ENCODE measurements at places on chromosomes 1 and 21.

- no peak for DNase-seq
Observed at GRCh38 chr1:222048094-222048595, 306.3 kb upstream of the DUSP10 start.

- DNase-seq: no peak
Observed at GRCh38 chr1:112614460-112615065, 4.4 kb downstream of the ST7L start.

DNA sequence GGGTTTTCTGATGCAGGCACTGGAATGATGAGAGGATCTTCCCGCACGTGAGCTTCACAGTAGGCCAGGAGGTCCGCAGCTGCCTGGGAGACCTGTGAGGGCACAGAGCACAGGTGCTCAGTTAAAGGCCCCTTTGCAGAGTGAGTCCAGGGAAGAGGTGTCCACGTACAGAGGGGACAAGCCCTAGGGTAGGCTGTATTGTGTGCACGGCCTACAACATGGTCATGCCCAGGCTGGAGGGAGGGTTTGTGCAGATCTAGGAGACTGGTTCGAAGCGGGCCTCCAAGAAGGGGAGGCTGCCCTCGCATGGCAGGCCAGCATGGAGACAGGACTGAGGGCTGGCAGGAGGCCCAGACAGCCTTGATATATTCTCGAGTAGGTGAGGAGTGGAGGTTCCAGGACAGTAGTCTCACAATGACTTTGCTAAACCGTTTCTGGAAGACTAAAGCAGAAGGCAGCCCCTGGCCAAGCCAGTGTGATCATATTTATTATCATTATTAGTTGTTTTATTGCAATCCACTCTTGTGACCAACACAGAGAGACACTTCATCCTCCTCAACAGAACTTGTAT lies 48.0 kb upstream of the B3GALNT2 start:
- no peak for DNase-seq

DNA sequence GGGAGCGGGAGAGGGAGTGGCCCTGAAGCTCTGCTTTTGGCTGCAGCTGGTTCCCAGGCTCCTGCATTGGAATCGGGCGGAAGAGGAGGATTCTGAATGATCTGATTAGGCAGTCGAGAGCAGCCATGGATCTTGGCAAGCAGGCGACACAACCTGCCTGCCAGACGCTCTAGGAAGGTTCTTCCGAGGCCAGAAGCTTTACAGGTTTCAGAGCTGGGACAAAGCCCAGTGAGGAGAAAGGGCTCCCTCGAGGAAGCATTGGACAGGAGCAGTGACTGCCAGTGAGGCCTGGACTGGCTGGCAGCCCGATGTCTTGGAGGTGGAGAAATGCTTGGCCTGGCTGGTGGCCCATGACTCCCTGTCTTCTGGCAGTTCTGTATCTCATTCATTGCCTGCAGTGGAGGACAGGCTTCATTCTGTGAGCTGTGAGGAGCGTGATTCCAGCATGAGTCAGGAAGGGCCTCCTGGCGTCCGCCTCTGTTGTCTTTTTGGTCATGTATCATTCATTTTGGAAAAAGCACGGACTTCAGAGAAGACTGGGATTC lies 132.7 kb upstream of the IPO9 start:
- DNase-seq: peak; percentile 96

DNA sequence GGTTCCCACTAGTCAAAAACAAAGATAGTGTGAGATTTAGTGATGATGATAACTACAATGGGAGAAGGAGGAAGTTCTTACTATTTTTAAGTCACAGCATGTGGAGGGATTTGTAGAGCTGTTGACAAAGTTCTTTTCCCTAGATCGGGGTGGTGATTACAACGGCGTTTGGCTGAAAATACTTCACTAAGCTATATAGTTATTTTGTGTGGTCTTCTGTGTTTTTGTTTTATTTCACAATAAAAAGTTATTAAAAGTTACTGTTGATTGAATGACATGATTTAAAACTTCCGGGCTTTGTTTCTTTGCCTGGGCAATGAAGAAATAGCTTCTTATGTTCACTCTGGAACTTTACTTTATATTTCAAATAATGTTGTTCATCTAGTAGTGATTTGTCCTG lies 47.3 kb upstream of the SSX2IP start:
- DNase-seq: no peak

DNA sequence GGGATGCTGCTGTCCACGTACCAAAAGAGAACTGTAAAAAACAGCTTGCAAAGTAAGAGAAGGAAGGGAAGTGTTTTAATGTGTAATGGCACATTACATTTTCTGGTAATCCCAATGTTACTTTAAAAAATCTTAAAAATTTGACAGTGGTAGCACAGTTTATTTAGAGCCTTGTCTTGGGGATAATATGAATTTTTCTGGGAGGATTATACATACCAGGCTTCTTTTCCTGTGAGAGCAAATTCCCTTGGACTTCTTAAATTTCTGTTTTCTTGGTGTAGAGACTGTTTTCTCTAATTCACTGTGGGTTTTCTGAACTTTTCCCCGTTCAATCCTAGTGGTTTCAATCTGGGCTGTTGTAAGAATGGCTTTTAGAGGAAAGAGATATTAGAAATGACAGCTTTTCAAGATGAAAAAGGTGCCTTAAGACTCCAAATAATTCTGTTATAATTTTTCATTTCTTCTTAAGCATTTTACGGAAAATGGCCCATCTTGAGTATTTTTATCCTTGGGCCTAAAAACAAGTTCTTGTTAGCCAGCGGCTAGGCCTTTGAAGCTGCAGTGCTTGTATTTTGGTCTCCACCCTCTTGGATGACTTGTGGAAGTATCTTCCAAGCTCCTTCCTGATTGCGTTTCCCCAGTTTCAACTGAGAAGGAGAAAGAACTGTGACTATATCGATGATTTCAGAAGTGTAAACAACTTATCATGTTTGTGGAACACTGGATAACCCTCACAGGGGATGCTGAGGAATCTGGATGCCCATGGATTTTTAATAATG lies 70.0 kb downstream of the LEPR start:
- no peak for DNase-seq

GRCh38 chr1:229191066-229191674 lies 79.7 kb upstream of the RAB4A start:
- no peak for DNase-seq

DNA sequence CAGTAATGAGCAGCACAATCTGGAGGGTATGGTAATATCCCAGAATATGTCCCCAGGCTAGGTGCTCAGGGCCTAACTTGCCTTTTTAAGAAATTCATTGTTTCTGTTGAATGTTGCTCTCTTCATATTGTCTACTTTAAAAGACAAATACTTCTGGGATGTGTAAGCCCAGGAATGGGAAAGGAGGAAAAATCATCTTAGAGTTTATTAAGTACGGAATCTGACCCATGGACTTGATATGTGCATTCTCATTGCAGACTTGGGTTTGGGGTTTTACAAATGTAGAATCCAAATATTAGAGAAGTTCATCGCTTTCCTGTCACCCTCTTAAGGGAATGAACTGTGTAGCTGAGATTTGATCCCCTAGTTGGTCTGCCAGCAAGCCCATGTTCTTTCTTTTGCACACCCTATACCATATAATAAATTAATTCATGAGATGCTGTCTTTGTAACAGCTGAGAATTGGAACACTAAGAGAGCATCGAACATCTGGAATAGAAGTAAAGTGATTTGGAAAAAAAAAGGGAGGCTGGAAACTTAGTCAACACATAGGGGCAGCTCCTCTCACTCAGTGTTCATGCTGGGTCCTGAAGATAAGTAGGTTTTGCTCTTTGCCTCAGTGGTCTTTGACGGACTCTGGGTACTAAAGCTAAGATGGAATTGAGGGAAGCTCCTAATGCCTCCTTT lies 235.8 kb upstream of the C1orf105 start:
- DNase-seq: no peak

GRCh38 chr1:201791051-201791778 lies 37.7 kb upstream of the IPO9 start:
- no peak for DNase-seq

GRCh38 chr1:23473037-23473800 lies 10.8 kb downstream of the ASAP3 start:
- no peak for DNase-seq

DNA sequence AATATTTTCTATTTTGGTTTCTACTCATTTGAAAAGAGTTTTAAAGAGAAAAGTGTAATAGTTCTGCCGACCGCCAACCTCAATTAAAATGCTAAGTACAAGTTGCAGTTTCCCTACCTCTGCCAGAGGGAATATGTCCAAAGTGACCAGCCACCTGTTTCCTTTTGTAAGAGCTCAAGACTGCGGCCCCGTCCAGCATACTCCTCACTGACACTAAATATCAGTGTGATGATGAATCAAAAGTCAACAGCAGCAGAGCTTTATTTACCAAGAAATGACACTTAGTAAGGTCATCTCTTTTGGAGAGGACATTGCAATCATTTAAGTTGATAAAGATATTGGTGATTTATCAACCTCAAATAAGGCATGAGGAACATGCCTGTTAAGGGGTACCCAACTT lies 57.4 kb upstream of the NRIP1 start:
- DNase-seq: no peak

DNA sequence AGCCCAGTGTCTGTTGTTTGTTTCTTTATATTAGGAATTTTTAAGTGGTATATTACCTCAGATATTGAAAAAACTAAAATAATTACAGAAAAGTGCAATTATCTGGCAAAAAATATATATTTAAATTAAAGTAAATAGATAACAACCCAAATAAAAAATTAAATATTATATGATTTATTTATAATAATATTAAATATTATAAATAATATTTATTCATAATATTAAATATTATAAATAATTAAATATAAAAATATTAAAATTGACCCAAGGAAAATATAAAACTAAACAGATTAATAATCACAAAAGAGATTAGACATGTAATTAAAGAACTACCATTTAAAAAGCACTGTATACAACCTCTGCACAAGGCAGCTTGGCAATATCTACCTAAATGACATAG lies 331.9 kb upstream of the POGK start:
- no peak for DNase-seq

GRCh38 chr1:221031458-221032203 lies 152.4 kb downstream of the HLX start:
- DNase-seq: no peak

- no peak for DNase-seq
Observed at GRCh38 chr1:32592943-32593342, 53.7 kb downstream of the ZBTB8A start.

DNA sequence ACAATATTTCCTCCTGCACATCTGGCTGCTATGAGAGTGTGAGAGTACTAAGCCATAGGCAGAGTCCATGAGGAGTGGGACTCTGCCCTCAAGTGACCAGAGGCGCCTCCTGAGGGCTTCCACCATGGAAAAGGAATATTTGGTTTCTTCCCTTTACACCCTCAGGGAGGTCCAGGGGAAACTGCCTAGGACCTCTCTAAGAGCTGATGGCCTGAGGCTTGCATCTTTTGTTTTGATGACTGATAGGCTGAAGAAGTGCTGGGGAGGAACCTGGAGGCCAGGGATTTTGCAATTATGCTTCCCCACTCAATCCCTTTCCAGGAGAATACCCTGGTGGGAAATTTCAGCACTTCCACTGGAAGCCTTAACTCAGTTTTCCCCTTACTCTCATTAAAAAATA lies 111.0 kb downstream of the PBX1 start:
- no peak for DNase-seq

DNA sequence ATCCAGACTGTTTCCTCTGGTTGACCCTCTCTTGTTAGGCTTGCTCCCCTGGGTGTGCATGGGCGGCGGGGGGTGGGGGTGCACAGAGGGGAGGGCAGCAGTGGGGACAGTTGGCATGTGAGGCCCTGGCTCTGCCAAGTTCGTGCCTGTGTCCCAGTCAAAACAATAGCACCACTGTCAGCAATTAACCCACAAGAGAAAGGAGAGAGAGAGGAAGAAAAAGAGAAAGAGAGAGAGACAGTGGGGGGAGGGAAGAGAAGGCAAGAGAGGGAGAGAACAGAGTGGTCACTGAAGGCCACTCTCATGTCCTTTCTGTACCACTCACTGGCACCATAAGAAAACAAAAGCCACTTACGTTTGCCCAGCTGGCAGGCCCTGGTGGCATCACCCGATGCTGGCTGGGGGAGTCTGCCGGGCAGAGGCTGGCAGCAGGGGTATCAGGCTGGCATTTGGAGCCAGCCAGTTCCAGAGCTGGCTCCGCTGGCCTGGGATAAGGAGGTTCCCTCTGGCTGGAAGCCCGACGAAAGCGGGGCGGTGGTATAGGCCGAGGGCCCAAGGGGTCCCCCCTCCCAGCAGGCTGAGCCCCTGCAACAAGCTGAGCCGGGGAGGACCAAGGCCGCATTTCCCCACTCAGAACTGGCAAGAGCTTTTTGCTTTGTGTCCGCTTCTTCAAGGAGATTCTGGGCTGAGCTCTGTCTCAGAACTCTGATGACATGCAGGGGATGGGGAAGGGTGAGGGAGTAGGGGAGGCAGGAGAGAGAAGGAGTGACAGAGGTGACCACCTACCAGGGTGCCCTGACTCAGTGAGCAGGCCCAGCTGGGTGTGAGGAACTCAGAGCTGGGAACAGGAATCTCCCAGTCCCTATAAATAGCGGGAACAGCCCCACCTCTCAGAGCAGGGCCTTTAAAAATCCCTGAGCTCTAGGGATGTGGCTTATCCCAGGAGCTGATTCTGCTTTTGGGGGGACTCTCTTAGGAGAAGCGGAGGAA lies 27.9 kb downstream of the PIK3C2B start:
- no peak for DNase-seq

GRCh38 chr1:69994241-69994640 lies 211.1 kb downstream of the LRRC40 start:
- DNase-seq: no peak

GRCh38 chr1:59007429-59007819 lies 223.6 kb upstream of the JUN start:
- no peak for DNase-seq

GRCh38 chr1:243658594-243659105 lies 191.4 kb downstream of the AKT3 start:
- no peak for DNase-seq

DNA sequence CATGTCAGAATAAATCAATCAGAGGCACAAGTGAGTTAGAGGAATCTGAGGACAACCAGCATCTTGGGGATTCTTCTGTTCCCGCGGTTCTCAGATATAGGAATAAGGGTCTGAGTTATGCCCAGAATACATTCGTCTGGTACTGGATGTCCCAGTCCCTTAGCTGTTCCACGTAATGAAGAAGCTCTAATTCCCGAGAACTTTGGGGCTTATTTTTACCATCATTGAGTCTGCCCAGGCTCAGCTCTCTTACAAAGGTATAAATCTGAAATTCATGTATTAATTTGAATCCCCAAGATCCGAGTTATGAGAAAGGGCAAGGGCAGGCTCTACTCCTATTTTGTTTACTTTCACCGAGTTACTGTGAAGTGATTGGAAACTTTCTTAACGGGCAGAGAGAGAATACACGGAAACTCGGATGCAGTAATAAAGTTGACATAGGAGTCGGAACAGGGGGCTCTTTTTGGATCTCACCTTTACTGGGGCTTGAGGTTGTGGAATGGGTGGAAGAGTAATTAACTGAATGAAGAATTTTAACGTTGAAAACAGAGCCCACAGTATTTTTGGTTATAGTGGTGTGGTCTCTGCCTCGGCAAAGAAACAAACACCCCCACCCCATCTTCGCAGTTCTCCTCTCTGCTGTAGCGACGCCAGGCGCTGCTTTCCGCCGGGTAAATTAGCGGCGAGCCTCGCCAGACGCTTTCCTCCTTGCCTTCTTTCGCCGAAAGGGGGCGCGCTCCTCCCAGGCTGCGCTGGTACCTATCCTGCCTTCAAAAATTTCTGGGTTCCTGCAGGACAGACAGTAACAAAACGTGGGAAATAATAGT lies 7.1 kb downstream of the PRRX1 start:
- DNase-seq: no peak

- no peak for DNase-seq
Observed at GRCh38 chr21:38424305-38425019, 73.8 kb downstream of the ERG start.

All from lower leg skin (tissue), 4 donors.